ENCODE measurements at places on chromosomes 5 and 9. TPM values are rescaled to one million over a fixed set of nuclear protein-coding genes. Genes with fewer than 3 reads are reported as not detected.

GRCh38 chr5:68922172-68922987 is 171.4 kb upstream of the SLC30A5 start:
- no peaks in the 10 kb centered on the region for H3K27me3 ChIP-seq
- no peak overlapping the region for H3K27ac ChIP-seq
- DNase-seq = no peak
- no peaks in the 10 kb centered on the region for H3K4me1 ChIP-seq

The C8G gene
- total RNA-seq = not detected

DNA sequence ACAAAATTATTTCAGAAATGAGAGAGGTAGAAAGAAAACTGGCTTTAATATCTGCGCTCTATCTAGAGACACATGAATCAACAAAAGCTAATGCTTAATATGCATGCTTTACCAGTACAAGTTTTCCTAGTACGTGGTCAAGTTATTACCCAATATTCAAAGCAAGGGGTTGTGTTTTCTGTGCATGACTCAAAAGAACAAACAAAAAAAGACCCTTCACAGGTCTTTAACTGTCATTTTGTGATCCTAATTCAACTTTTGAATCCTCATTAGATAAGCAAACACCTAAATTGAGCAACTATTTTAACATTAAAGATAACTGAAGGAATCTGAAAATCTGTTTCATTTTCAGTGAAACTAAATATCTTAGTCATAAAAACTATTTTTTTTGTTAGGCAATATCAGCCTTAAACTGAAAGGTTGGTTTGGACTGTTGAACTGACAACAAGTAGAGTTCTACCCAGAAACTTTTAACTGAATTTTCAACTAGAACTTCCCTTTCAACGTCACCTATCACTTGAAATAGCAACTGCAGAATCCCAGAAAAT is 12.5 kb downstream of the ST8SIA4 start:
- DNase-seq = no peak
- peak overlapping the region; percentile 15 for H3K4me3 ChIP-seq
- H3K27me3 ChIP-seq = no peaks in the 10 kb centered on the region
- H3K27ac ChIP-seq = no peak overlapping the region

The RNF183 gene
- total RNA-seq = not detected

The SIT1 gene
- total RNA-seq = 2.5 TPM

The CA9 gene
- 0.98 TPM for total RNA-seq

- H3K27me3 ChIP-seq = no peaks in the 10 kb centered on the region
- no peak for DNase-seq
- no peaks in the 10 kb centered on the region for H3K36me3 ChIP-seq
- no peak overlapping the region for H3K27ac ChIP-seq
Observed at GRCh38 chr9:72807765-72808445, 144.9 kb downstream of the ALDH1A1 start.

GRCh38 chr9:84819491-84819991 is 150.0 kb downstream of the NTRK2 start:
- no peaks in the 10 kb centered on the region for H3K27me3 ChIP-seq
- no peak for DNase-seq
- peaks cover 16% of the 10 kb centered on the region for H3K4me1 ChIP-seq
- H3K36me3 ChIP-seq = no peaks in the 10 kb centered on the region
- no peak overlapping the region for H3K27ac ChIP-seq
- no peak overlapping the region for H3K4me3 ChIP-seq

DNA sequence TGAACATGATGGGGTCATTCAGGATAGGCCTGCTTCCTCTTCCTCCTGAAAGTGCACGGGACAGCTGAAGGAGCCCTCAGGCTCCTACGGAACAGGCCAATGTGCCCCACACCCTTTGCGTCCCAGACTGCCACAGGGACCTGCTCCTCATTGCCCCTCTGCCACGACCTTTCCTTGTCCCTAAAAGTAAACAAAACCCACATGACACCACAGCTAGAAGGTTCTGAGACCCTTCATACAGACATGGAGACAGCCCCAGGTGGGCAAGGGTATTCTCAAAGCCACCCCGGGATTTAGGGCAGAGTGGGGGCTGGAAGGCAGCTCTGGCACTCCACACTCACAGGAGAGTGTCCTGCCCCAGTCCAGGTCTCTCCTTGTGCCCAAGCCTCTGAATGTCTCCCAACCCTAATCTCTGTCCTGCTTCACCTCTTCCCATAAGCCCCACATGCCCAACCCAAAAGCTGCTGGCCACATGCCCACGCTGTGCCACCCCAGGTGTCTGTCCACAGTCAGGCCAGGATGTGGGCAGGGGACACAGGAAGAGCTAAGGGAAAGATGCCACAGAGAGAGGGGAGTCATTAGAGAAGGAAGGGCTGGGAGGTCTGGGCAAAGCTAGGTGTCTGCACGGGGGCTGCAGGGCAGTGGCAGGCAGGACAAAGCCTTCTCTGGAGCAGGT is 800 bp downstream of the AMBP start:
- H3K36me3 ChIP-seq = no peaks in the 10 kb centered on the region
- peaks cover 8% of the 10 kb centered on the region for H3K4me1 ChIP-seq
- no peak overlapping the region for H3K27ac ChIP-seq

The IRX2 gene
- total RNA-seq = 3.7 TPM

- no peak for DNase-seq
- H3K36me3 ChIP-seq = no peaks in the 10 kb centered on the region
- peaks cover 16% of the 10 kb centered on the region for H3K4me1 ChIP-seq
- no peak overlapping the region for H3K4me3 ChIP-seq
- no peaks in the 10 kb centered on the region for H3K27me3 ChIP-seq
Observed at GRCh38 chr5:109060378-109061025, 312.8 kb downstream of the FER start.

DNA sequence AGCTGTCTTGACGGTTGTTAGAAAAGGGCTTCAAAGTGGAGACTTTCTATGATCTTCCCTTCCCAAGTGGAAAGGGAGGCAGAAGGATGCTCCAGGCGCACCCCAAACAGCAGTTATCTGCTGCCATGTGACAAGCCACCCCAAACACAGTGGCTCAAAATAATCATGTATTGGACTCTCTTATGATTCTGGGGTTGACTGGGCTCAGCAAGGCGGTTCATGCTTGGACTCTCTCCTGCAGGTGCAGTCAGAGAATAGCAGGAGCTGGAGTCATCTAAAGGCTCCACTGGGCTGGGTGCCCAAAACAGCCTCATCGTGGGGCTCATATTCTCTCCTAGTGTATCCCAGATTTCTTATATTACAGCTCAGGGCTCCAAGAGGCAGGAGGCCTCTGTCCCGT is 177.6 kb upstream of the IER5L start:
- peaks cover 30% of the 10 kb centered on the region for H3K4me1 ChIP-seq
- H3K36me3 ChIP-seq = no peaks in the 10 kb centered on the region
- H3K27ac ChIP-seq = no peak overlapping the region
- H3K4me3 ChIP-seq = no peak overlapping the region

The DAB2IP gene
- 38.8 TPM for total RNA-seq

- H3K4me3 ChIP-seq = no peak overlapping the region
- no peaks in the 10 kb centered on the region for H3K4me1 ChIP-seq
- no peak overlapping the region for H3K27ac ChIP-seq
- no peaks in the 10 kb centered on the region for H3K27me3 ChIP-seq
- DNase-seq = no peak
Observed at GRCh38 chr5:174337276-174338184, 292.0 kb downstream of the NSG2 start.

DNA sequence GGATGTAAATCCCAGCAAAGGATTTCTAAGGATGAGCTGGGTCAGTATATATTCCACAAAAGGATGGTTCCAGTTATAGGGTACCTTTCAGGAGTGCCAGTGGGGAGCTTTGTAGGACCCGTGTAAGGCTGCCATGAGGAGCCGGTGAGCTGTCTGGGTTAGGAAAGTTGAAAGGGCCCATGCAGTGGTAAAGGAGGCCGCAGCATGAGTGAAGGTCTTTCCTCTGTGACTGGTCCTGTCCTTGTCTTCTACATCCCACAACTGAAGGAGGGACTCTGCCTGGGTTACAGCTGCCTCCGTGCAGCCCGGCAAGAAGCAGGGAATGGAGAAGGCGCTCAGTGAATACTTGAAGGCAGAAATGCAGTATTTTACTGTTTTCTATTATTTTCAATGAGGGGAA is 58.9 kb downstream of the HSPA4 start:
- no peak overlapping the region for H3K27ac ChIP-seq
- H3K36me3 ChIP-seq = no peaks in the 10 kb centered on the region
- no peak for DNase-seq
- no peak overlapping the region for H3K4me3 ChIP-seq

The BOD1 gene
- 34.1 TPM for total RNA-seq

The CDC20B gene
- not detected for total RNA-seq

- H3K4me1 ChIP-seq = peaks cover 29% of the 10 kb centered on the region
- H3K4me3 ChIP-seq = no peak overlapping the region
- DNase-seq = peak; percentile 82
- H3K27ac ChIP-seq = no peak overlapping the region
- H3K27me3 ChIP-seq = no peaks in the 10 kb centered on the region
Observed at GRCh38 chr5:170746961-170747340, 36.6 kb upstream of the GABRP start.

DNA sequence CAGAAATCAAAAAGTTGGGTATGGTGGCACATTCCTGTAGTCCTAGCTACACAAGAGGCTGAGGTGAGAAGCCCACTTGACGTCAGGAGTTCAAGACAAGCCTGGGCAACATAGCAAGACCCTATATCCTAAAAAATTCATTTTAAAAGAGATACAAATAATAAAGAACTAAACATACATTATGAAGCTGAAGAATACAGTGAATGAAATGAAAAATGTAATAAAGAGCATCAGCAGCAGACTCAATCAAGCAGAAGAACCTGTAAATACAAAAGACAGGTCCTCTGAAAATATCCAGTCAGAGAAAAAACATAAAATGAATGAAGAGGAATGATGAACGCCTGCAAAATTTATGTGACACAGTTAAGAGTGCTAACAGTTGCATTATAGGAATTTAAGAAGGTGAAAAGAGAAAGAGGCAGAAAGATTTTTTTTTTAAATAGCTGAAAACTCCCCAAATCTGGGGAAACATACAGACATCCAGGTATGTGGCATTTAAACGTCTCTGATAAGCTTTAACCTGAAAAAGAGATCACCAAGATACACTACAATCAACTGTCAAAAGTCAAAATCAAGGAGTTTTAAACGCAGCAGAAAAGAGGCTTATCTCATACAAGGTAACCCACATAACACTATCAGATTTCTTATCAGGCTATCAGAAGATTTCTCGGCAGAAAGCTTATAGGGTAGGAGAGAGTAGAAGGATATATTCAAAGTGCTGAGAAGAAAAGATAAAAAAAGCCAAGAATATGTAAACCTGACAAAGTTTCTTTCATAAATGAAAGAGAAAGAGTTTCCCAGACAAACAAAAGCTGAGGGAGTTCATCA is 57.6 kb downstream of the PRRC1 start:
- no peaks in the 10 kb centered on the region for H3K4me1 ChIP-seq
- DNase-seq = no peak
- no peaks in the 10 kb centered on the region for H3K36me3 ChIP-seq

The IL4 gene
- total RNA-seq = not detected

The RGS7BP gene
- total RNA-seq = 11.8 TPM

The GMCL2 gene
- not detected for total RNA-seq

DNA sequence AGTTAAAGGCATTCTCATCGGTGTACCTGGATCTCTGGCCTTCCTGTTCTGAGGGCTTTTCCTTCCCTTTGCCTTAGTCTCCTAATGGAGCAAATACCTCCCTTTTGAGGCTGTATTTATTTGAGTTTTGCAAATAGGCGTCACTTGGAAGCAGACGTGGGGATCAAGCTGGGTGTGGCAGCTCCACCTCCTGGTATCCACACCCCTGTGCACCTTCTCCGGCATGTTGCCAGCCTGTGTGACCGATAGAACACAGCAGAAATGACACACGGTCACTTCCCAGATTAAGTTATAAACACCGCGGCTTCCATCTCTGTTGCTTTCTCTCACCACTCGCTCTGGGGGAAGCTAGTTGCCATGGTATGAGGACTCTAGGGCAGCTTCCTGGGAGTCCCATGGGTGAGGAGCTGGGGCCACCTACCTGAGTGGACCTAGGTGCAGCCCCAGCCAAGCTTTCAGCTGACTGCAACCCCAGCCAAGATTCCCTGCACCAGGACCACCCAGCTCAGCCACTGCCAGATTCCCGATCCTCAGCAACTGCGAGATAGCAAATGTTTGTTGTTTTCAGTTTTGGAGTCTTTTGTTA is 214.4 kb upstream of the MVB12B start:
- peak; percentile 77 for DNase-seq
- H3K4me1 ChIP-seq = no peaks in the 10 kb centered on the region
- H3K36me3 ChIP-seq = no peaks in the 10 kb centered on the region
- H3K27ac ChIP-seq = no peak overlapping the region
- no peaks in the 10 kb centered on the region for H3K27me3 ChIP-seq
- no peak overlapping the region for H3K4me3 ChIP-seq

- no peaks in the 10 kb centered on the region for H3K36me3 ChIP-seq
- DNase-seq = no peak
Observed at GRCh38 chr5:322942-323879, 1.7 kb downstream of the AHRR start.

The CYLC2 gene
- total RNA-seq = not detected

DNA sequence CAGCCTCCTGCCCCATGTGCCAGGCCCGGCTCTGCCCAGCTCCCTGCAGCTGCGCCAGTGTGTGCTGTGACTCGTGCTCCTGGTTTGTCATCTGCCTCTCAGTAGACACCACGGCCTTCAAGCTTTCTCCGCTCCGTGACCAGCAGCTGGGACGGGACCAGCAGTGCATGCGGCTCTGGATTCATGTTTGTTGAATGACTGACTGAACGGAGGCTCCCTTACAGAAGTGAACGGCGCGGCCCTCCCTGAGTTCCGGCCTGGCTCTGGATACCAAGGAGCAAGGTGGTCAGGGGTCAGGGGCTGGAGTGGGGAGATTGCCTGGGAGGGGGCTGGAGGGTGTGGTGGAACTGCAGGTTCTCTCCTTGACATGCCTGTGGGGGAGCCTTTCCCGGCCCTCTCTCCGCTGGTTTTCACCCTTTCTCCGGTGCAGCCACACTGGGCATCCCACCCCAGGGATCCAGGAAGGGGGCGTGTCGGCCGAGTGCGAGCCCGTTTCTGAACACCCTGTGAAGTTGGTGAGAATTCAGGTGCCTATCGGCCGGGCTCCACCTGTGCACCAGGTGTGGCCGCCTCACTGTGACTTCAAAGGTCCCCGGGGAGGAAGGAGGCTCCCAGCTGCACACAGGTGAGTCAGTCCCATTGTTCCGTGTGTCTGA is 11.1 kb upstream of the CEP72 start:
- no peak overlapping the region for H3K4me3 ChIP-seq
- H3K36me3 ChIP-seq = no peaks in the 10 kb centered on the region
- H3K27me3 ChIP-seq = no peaks in the 10 kb centered on the region
- no peaks in the 10 kb centered on the region for H3K4me1 ChIP-seq

The UNC5A gene
- not detected for total RNA-seq

GRCh38 chr5:107951309-107951708 is 280.6 kb upstream of the EFNA5 start:
- DNase-seq = no peak
- H3K4me1 ChIP-seq = no peaks in the 10 kb centered on the region
- H3K36me3 ChIP-seq = no peaks in the 10 kb centered on the region
- H3K4me3 ChIP-seq = no peak overlapping the region
- H3K27me3 ChIP-seq = no peaks in the 10 kb centered on the region
- H3K27ac ChIP-seq = no peak overlapping the region

The CATSPER3 gene
- total RNA-seq = not detected

The PPP3R2 gene
- total RNA-seq = not detected
